ENCODE measurements at places on chromosomes 1 and 21. TPM values are rescaled to one million over a fixed set of nuclear protein-coding genes. Genes with fewer than 3 reads are reported as not detected.

GRCh38 chr1:152148051-152148450, 11.0 kb downstream of the RPTN start:
- no peak overlapping the region for H3K27ac ChIP-seq
- no peaks in the 10 kb centered on the region for H3K27me3 ChIP-seq
- H3K4me1 ChIP-seq: no peaks in the 10 kb centered on the region
- H3K36me3 ChIP-seq: no peaks in the 10 kb centered on the region
- DNase-seq: no peak

GRCh38 chr1:54804471-54805132, 3.5 kb upstream of the TTC22 start:
- H3K36me3 ChIP-seq: no peaks in the 10 kb centered on the region
- peaks cover 19% of the 10 kb centered on the region for H3K4me1 ChIP-seq
- H3K27me3 ChIP-seq: peaks cover 12% of the 10 kb centered on the region
- no peak for DNase-seq
- no peak overlapping the region for H3K4me3 ChIP-seq
- no peak overlapping the region for H3K27ac ChIP-seq

GRCh38 chr1:9352377-9353134, 59.9 kb downstream of the SPSB1 start:
- H3K27me3 ChIP-seq: peaks cover 78% of the 10 kb centered on the region
- peaks cover 10% of the 10 kb centered on the region for H3K4me1 ChIP-seq
- DNase-seq: no peak

GRCh38 chr1:26530895-26531598, 1.5 kb downstream of the RPS6KA1 start:
- peak overlapping the region; percentile 87 for H3K4me3 ChIP-seq
- H3K36me3 ChIP-seq: peaks cover 18% of the 10 kb centered on the region
- no peaks in the 10 kb centered on the region for H3K27me3 ChIP-seq
- H3K27ac ChIP-seq: peak overlapping the region; percentile 58
- H3K4me1 ChIP-seq: peaks cover 35% of the 10 kb centered on the region
- peak; percentile 75 for DNase-seq

DNA sequence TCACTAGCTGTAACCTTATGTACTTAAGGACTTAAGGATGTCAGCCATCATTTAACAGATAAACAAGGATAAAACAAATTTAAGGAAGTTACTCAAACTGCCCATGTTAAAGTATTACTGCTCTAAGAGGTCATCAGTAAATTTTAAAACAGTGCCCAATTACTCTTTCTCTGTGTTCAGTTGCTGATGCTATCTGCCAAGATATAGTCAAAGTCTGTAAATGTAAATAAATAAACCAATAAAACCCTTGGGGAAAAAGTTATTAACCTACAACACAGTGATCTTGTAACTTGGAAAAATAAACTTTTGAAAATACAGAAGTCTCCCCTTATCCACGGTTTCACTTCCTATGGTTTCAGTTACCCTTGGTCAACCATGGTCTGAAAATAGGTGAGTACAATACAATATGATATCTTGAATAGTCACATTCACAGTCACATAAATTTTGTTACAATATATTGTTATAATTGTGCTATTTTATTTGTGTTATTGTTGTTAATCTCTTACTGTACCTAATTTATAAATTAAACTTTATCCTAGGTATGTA, 501.8 kb downstream of the LMO4 start:
- DNase-seq: no peak
- H3K4me1 ChIP-seq: no peaks in the 10 kb centered on the region
- no peak overlapping the region for H3K27ac ChIP-seq
- H3K27me3 ChIP-seq: no peaks in the 10 kb centered on the region
- H3K36me3 ChIP-seq: no peaks in the 10 kb centered on the region

DNA sequence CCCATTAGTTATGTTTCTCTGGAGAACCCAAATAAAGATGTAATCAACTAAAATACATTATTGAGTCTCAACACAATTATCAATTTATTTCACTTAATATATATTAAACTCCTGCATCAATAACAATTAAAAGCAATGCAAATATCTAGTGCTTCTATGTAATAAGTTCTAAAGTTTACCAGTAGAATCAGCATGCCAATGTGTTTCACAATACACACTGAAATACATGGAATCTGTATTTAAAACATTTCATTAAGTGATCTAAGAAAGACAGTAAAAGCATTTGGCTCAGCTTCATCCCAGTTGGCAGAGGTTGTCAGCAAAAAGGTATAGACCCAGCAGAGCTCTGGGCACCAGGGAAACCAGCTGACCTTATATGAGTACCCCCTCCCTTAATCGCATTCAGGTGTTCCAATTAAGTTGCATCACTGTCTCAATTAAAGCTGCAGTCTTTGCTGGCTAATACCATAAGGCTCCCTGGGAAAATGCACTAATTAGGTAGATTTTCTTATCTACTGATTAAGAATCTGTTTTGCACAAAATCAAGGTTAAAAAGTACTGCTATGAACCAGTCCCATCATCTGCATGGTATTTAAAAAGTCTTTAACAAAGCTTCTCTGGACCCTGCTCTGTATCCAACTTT, 63.1 kb downstream of the NIBAN1 start:
- H3K36me3 ChIP-seq: no peaks in the 10 kb centered on the region
- DNase-seq: no peak
- no peaks in the 10 kb centered on the region for H3K27me3 ChIP-seq
- no peak overlapping the region for H3K4me3 ChIP-seq
- H3K4me1 ChIP-seq: peaks cover 3% of the 10 kb centered on the region

DNA sequence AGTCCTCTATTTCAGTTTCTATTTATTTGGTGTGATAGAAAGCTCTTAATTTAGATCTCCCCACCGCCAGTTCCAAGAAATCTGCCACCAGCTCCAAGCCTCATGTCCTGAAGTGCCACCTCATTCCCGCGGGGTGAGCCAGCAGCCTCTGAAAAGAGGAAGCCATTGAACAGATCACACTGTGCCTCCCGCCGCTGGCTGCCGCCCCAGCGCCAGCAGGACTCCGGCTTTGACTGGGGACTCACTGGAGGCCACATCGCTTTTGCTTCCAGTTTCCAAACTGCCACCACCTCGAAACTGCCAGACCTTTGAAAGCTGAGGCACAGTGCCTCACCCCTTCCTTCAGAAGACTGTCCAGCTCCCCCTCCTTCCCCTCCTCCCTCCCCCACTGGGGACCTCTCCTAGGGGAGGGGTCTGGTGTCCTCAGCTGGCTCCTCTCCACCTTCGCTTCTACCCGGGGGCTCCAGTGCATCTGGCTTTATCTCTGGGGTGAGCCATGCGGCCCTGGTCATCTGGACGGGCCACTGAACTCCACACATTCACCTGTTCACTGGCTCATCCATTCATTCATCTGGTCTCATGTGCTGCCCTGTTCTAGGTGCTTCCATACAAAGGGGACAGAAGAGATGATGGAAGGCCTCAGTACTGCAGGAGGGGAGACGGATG, 58.9 kb downstream of the VPS26C start:
- peaks cover 12% of the 10 kb centered on the region for H3K4me1 ChIP-seq
- H3K4me3 ChIP-seq: no peak overlapping the region
- peak; percentile 36 for DNase-seq
- no peaks in the 10 kb centered on the region for H3K36me3 ChIP-seq

- H3K27ac ChIP-seq: no peak overlapping the region
- DNase-seq: peak; percentile 81
- no peak overlapping the region for H3K4me3 ChIP-seq
- no peaks in the 10 kb centered on the region for H3K36me3 ChIP-seq
- H3K4me1 ChIP-seq: peaks cover 28% of the 10 kb centered on the region
- peaks cover 25% of the 10 kb centered on the region for H3K27me3 ChIP-seq
Observed at GRCh38 chr21:42539931-42540343, 26.3 kb downstream of the SLC37A1 start.

- peaks cover 41% of the 10 kb centered on the region for H3K36me3 ChIP-seq
- H3K27me3 ChIP-seq: no peaks in the 10 kb centered on the region
- DNase-seq: no peak
- no peaks in the 10 kb centered on the region for H3K4me1 ChIP-seq
Observed at GRCh38 chr1:77562596-77563150, 119.8 kb downstream of the ZZZ3 start.

DNA sequence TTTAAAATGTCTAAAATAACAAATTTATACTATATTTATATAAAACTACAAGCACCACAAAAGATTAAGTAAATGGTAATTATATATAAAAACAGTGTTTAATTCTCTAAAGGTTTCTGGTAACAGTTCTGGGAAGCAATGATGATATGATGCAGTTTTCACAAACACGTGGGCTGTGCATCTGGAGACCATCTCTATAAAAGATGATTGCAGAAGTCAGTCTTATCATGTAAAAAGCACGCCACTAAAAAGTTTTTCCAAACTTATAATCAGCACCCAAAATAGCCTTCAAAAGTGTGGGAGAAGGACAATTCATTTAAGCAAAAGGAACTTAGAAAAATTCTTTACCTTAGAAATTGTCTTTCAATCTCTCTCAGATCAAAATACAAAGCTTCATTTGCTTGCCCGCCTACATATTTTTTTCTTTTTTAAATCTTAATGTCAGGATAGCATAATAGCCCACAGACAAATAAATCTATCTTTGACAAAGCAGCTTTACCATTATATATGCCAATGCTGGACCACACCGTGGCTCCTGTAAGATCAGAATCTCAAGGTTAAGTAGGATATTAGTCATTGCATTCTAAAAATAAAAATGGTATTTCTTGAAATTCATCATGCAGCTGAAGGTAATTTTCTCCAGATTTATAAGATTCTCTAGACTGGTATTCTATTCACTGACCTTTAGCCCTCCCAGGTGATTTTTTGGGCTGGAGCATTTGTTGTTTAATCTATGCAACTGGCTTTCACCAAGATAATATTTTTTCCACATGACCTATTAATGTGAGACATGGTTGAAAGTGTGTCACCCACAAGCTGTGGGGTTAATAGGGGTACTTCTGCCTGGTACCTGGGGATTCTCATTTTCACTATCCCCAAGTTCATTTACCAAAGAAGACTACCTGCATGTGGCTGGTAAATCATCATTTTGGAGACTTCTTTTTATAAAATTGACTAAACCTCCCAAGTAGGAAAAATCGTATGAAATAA, 189.6 kb upstream of the ST6GALNAC5 start:
- no peaks in the 10 kb centered on the region for H3K36me3 ChIP-seq
- DNase-seq: no peak
- H3K27me3 ChIP-seq: no peaks in the 10 kb centered on the region
- H3K4me1 ChIP-seq: no peaks in the 10 kb centered on the region
- H3K4me3 ChIP-seq: no peak overlapping the region

DNA sequence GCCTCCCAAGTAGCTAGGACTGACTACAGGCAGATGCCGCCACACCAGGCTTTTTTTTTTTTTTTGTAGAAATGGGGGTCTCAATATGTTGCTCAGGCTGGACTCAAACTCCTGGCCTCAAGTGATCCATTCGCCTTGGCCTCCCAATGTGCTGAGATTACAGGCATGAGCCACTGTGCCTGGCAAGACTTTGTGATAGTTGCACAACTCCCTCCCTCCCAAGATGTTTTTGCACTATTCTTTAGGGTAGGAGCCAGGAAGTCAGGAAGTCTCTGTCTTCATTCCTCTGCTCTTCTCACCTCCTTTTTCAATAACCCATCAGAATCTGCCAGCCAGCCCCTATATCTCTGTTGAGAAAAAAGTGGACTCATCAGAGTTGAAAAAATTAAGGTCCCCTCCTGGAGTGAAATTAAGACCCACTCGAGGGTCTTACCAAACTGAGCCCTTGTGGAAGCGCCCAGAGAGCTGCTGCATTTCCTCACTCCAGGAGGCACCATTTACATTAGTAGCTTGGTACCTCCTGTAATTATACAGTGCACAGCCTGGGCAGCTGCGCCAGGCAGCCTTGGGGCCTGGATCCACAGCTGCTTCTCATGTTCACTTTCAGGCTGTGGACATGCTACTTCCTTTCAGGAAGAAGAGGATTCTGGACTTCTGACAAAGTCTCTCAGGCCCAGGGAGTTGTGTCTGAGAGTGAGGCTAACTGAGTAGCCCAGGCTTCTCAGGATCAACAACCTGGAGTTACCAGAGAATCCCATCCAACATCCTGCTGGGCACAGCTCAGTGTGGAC, 24.0 kb downstream of the TCEA3 start:
- no peak overlapping the region for H3K4me3 ChIP-seq
- DNase-seq: no peak
- no peaks in the 10 kb centered on the region for H3K27me3 ChIP-seq
- no peaks in the 10 kb centered on the region for H3K36me3 ChIP-seq
- H3K27ac ChIP-seq: no peak overlapping the region
- peaks cover 5% of the 10 kb centered on the region for H3K4me1 ChIP-seq

GRCh38 chr1:151475175-151475574, 15.9 kb upstream of the POGZ start:
- no peaks in the 10 kb centered on the region for H3K36me3 ChIP-seq
- H3K4me1 ChIP-seq: peaks cover 5% of the 10 kb centered on the region
- no peak overlapping the region for H3K27ac ChIP-seq
- H3K27me3 ChIP-seq: no peaks in the 10 kb centered on the region
- H3K4me3 ChIP-seq: no peak overlapping the region

- no peaks in the 10 kb centered on the region for H3K27me3 ChIP-seq
- H3K4me3 ChIP-seq: no peak overlapping the region
- H3K4me1 ChIP-seq: no peaks in the 10 kb centered on the region
- no peak overlapping the region for H3K27ac ChIP-seq
Observed at GRCh38 chr1:60915441-60915840, 166.9 kb upstream of the NFIA start.

GRCh38 chr1:88883156-88883555, 8.2 kb downstream of the GTF2B start:
- no peak overlapping the region for H3K4me3 ChIP-seq
- no peak overlapping the region for H3K27ac ChIP-seq
- no peaks in the 10 kb centered on the region for H3K4me1 ChIP-seq
- peaks cover 80% of the 10 kb centered on the region for H3K36me3 ChIP-seq
- no peak for DNase-seq
- H3K27me3 ChIP-seq: no peaks in the 10 kb centered on the region

GRCh38 chr21:25390701-25391100, 216.6 kb downstream of the MRPL39 start:
- H3K27me3 ChIP-seq: no peaks in the 10 kb centered on the region
- no peaks in the 10 kb centered on the region for H3K4me1 ChIP-seq
- H3K27ac ChIP-seq: no peak overlapping the region
- no peak for DNase-seq
- no peak overlapping the region for H3K4me3 ChIP-seq

DNA sequence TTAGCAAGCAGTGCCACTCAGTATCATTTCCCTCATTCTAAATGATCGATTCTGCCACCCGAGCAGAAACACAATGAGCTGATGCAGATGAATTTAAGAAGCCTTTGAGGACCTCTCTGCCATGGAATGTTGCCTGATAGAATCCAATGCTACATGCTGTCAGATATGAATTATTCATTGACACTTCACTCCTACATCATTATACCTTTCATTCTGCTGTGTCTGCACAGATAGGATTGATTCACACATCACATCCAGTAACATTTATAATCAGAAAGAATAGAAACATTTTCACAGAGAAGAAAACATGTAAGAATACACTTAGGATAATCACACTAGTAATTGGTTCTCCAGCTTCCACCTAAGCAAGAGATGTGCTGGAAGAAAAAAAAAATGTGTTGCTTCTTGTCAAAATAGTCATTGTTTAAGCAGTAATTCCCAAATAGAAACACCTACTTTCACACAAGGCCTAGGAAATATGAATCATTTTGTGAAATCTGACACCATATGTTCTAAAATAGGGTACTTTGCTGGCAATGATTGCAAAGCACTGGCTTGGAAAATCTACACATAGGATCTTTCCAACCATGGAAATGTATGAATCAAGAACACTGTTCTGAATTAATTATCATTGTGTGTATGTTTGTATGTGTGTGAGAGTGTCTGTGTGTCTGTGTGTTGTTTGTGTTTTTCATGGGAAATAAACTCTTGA, 110.1 kb downstream of the GRIK1 start:
- no peaks in the 10 kb centered on the region for H3K36me3 ChIP-seq
- no peak overlapping the region for H3K4me3 ChIP-seq
- DNase-seq: no peak
- H3K4me1 ChIP-seq: no peaks in the 10 kb centered on the region
- H3K27me3 ChIP-seq: no peaks in the 10 kb centered on the region

Gene KLHDC7A
- not detected for total RNA-seq

Gene MR1
- total RNA-seq: 10.4 TPM

Gene VSIG8
- not detected for total RNA-seq

Gene HSF2BP
- 0.22 TPM for total RNA-seq

Gene SELP
- not detected for total RNA-seq

Gene ACTN2
- total RNA-seq: 0.31 TPM

Gene KRTAP12-2
- not detected for total RNA-seq

Gene FNBP1L
- 4.4 TPM for total RNA-seq
